NCI-H2029 (cell line): ENCODE measurements at places on chromosomes 6 and 20.

- DNase-seq = no peak
Observed at GRCh38 chr20:17960927-17961586, 7.5 kb downstream of the SNX5 start.

- DNase-seq = no peak
Observed at GRCh38 chr6:105815661-105816555, 270.2 kb upstream of the PRDM1 start.

- DNase-seq = peak; percentile 77
Observed at GRCh38 chr6:141552463-141552862, 580.3 kb upstream of the GJE1 start.

GRCh38 chr20:61765871-61766654, 299.6 kb downstream of the TAF4 start:
- DNase-seq = no peak

GRCh38 chr6:129672341-129672682, 37.7 kb downstream of the ARHGAP18 start:
- DNase-seq = no peak

GRCh38 chr6:343960-344815, 47.4 kb upstream of the IRF4 start:
- DNase-seq = no peak

DNA sequence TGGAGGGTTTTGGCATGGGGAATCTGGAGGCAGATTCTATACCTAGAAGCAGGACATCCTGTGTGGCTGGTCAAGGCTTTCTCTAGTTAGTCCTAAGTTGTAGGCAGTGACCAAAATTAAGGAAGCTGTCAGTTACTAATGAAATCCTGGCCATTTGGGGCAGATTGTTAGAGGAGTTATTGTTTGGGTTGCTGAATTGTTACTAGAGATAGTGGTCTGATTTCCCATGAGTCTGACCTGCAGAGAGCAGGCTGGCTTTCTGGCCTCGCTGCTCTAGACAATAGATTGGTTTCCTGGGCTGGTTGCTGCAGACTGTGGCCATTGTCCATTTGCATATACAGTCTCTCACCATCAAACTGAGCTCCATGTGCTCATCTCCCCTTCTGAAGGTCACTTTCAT, 205.0 kb upstream of the SASH1 start:
- DNase-seq = no peak

GRCh38 chr6:42316981-42317380, 99.3 kb upstream of the MRPS10 start:
- DNase-seq = no peak

DNA sequence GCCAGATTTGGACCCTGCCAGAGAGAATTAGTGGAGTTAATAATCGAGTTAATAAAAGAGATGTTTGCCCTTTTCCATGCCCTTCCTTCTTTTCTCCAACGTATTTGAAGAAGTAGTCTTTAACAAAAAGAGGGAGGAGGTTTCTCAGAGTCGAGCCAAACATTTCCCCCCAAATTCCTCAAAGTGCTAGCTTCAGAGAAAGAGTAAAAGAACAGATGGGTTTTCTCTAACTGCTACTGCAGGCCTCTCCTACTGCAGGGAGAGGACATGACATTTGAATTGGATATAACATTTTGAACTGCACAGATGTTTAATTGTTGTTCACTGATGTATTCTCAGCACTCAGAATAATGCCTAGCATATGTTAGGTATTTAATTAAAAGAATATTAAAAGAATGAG, 25.5 kb downstream of the RWDD2A start:
- no peak for DNase-seq

- no peak for DNase-seq
Observed at GRCh38 chr20:47501116-47501481, 588 bp upstream of the NCOA3 start.
